IPS-NIHi11 (cell line): ENCODE measurements at places on chromosomes 1 and 21.

DNA sequence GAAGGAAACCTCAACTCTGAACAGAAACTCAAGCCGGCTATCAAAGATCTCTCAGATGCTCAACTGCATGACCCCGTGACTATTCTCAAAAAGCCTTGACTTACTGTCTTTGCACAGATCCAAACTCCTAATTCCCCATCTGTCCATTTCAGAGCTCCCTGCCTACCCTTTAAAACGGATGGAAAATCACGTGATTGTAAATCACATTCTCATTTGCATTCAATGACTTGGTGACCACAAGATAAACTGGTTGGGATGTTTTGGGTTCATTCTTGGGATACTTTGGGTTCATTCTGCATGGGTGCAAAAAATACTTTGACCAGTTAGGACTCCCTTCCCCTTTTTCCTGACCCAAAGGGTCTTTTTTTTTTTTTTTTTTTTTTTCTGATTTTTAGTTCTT lies 41.3 kb upstream of the RUNX1 start:
- no peak for DNase-seq

GRCh38 chr1:198121056-198121826 lies 35.6 kb upstream of the NEK7 start:
- no peak for DNase-seq

GRCh38 chr1:225933072-225933471 lies 7.9 kb downstream of the LEFTY2 start:
- no peak for DNase-seq

GRCh38 chr1:178388418-178389145 lies 108.2 kb downstream of the CLEC20A start:
- DNase-seq = no peak

DNA sequence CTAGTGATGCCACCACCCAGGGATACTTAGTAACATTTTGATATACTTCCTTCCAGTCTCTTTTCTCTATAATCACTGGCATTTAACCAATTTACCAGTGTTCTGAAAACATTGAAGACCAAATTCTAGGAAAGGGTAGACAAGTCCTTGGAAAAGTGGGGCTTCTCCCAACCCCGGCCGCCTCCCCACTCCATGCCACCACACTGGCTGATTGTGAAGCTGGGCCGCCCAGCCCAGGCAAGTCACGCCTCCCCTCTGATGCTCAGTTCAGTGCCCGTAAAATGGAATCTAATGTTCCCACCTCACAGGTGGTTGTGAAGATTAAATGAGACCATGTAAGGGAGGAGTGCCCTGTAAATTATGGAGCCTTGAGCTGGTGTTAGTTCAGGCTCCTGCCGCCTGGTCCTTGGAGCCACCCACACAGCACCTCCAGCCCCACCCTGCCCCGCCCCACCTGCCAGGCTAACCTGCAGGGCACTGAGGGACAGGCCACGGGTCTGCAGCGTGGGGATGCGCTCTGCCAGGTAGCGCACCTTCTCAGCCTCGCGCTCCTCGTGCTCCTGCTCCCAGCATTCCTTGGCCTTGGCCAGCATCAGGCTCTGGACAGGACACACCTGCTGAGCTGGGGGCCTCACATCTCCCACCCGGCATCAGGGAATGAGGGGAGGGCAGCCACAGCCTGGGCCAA lies 7.3 kb downstream of the TNNI1 start:
- no peak for DNase-seq

DNA sequence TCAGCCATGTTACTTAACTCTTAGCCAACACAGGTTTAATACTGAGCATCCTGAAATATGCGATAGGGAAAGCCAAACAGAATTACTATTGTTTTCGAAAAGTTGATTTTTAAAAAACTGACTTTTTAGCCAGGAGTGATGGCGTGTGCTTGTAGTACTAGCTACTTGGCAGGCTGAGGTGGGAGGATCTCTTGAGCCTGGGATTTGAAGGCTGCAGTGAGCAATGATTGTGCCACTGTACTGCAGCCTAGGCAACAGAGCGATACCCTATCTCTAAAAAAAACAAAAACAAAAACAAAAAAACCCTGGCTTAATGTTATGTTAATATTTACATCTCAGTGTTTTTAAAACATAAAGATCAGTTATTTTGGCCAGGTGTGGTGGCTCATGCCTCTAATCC lies 16.7 kb downstream of the NMNAT1 start:
- no peak for DNase-seq

DNA sequence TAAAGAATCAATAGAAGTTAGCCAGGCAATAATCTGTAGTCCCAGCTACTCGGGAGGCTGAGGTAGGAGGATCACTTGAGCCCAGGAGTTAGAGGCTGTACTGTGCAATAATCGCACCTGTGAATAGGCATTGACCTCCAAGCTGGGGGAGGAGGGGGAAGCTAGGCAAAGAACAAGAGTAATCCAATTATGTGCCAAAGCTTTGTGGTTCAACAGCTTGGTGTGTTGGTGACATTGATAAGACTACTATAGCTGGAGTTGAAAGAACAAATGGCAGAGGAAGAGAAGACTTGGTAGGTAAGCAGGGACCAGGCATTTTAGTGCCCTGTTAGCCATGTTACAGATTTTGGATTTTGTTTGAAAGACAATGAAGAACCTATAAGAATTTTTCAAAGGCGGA lies 2.1 kb upstream of the TMCO2 start:
- DNase-seq = no peak
